ENCODE measurements at places on chromosomes 5 and 9. TPM values are rescaled to one million over a fixed set of nuclear protein-coding genes. Genes with fewer than 3 reads are reported as not detected.

The PRRX2 gene
- 1.1 TPM for total RNA-seq

The FOXD1 gene
- total RNA-seq = 1.2 TPM

- peaks cover 42% of the 10 kb centered on the region for H3K27me3 ChIP-seq
- no peak overlapping the region for H3K4me3 ChIP-seq
- no peak for DNase-seq
- no peak overlapping the region for H3K27ac ChIP-seq
- H3K4me1 ChIP-seq = peaks cover 3% of the 10 kb centered on the region
Observed at GRCh38 chr5:45694971-45695803, 993 bp downstream of the HCN1 start.

DNA sequence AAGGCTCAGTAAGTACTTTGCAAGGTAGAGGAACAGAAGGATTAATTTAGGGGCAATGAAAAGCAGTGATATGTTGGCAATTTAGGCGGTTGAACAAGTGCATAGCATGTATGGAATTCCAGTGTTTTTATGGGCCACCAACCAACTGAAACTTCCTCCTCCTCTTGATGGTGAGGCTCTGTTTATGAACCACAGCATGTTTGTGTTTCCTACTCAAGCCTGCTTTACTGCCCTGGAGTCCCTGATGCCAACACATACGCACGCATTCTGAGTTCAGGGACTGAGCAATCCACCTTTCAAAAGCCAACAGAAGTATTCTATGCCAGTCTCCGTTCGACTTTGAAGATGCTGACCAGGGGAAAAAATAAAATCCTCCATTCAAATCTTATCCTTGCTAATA lies 417.5 kb downstream of the EFNA5 start:
- H3K4me1 ChIP-seq = no peaks in the 10 kb centered on the region
- DNase-seq = no peak
- no peaks in the 10 kb centered on the region for H3K27me3 ChIP-seq
- H3K36me3 ChIP-seq = no peaks in the 10 kb centered on the region
- no peak overlapping the region for H3K27ac ChIP-seq

Measured in upper lobe of right lung (tissue), 1 donor.